ENCODE measurements at places on chromosomes 2 and 18. TPM values are rescaled to one million over a fixed set of nuclear protein-coding genes. Genes with fewer than 3 reads are reported as not detected.

The TMSB10 gene
- 5,898 TPM for total RNA-seq

The CFC1 gene
- not detected for total RNA-seq

The UGT1A5 gene
- total RNA-seq = not detected

The FNDC4 gene
- total RNA-seq = 10.6 TPM

The ANKRD30BL gene
- not detected for total RNA-seq

The ZNF892 gene
- total RNA-seq = 21.2 TPM

The PAX8 gene
- total RNA-seq = 6.5 TPM

The UCN gene
- total RNA-seq = 24.0 TPM

The RHOB gene
- 1,527 TPM for total RNA-seq

The GAREM1 gene
- total RNA-seq = 25.1 TPM

The SCYGR4 gene
- not detected for total RNA-seq

The MORN2 gene
- 12.6 TPM for total RNA-seq

The ABCG8 gene
- total RNA-seq = not detected

The SLC4A5 gene
- 9.2 TPM for total RNA-seq

The FAM210A gene
- 5.2 TPM for total RNA-seq

The HJURP gene
- total RNA-seq = not detected

The CHST9 gene
- total RNA-seq = 0.30 TPM

The IL37 gene
- total RNA-seq = not detected

The COLEC11 gene
- 6.7 TPM for total RNA-seq

The RIT2 gene
- not detected for total RNA-seq

The CRYBA2 gene
- not detected for total RNA-seq

The IFT172 gene
- 61.4 TPM for total RNA-seq

The MARCHF4 gene
- total RNA-seq = not detected

The FIGN gene
- 17.7 TPM for total RNA-seq

The MBD5 gene
- 28.5 TPM for total RNA-seq

The REG1A gene
- 30.9 TPM for total RNA-seq

The TM4SF20 gene
- total RNA-seq = not detected

The CGREF1 gene
- total RNA-seq = 7.1 TPM

The GALR1 gene
- total RNA-seq = 1.2 TPM

The CKAP2L gene
- total RNA-seq = not detected

The KCNIP3 gene
- total RNA-seq = 90.8 TPM

The TRIM43 gene
- not detected for total RNA-seq

The C2orf15 gene
- total RNA-seq = not detected

The NEU4 gene
- total RNA-seq = 1.6 TPM

The ERMN gene
- 1.2 TPM for total RNA-seq

The DSG4 gene
- not detected for total RNA-seq
